ENCODE measurements at places on chromosomes 12 and 14. TPM values are rescaled to one million over a fixed set of nuclear protein-coding genes. Genes with fewer than 3 reads are reported as not detected.

GRCh38 chr12:122891661-122892525 is 4.0 kb downstream of the VPS37B start:
- peak; percentile 79 for DNase-seq

DNA sequence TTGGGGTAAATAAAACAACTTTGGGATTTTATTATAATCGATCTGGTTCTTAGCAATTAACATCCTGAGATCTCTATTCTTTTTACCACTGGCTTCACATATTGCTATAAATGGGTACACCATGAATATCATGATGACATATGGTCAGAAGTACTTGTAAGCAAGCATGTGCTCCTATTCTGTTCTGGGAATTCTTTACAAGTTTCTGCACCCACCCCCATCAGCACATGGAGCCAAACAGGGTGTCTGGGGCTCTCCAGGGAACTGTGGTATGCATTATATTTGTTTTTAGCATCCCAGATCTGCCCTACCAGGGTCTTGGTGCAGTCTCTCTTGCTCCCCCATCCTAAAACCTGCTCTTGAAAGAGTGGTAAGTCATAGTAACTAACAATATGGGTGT is 31.3 kb downstream of the DMAC2L start:
- no peak for DNase-seq

DNA sequence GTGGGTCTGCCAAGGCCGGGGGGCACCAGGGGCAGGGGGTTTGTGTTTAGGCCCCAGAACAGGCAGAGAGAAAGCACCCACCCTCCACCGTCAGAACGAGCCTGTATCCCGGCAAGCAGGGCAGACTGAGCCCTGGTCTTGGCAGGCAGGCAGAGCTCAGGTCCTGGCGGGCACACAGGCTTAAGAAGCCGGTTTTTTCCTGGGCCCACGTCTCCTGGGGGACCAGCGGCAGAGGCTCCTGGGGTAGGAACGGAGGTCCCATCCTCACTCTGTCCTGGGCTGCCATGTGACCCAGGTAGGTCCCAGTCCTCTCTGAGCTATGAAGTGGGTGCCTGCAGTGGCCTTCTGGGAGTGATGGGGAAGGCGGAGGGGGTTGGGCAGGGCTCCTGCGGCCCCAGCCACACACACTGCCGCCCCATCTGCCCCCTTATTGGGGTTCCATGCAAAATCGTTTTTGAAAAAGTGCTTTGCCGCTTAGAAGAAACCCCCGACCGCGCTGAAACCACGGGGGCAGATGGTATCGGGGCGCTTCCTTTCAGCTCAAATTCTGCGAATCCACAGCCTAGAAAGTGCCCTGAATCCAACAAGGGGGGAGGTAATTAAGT is 24.2 kb downstream of the SH2B3 start:
- DNase-seq, result no peak

DNA sequence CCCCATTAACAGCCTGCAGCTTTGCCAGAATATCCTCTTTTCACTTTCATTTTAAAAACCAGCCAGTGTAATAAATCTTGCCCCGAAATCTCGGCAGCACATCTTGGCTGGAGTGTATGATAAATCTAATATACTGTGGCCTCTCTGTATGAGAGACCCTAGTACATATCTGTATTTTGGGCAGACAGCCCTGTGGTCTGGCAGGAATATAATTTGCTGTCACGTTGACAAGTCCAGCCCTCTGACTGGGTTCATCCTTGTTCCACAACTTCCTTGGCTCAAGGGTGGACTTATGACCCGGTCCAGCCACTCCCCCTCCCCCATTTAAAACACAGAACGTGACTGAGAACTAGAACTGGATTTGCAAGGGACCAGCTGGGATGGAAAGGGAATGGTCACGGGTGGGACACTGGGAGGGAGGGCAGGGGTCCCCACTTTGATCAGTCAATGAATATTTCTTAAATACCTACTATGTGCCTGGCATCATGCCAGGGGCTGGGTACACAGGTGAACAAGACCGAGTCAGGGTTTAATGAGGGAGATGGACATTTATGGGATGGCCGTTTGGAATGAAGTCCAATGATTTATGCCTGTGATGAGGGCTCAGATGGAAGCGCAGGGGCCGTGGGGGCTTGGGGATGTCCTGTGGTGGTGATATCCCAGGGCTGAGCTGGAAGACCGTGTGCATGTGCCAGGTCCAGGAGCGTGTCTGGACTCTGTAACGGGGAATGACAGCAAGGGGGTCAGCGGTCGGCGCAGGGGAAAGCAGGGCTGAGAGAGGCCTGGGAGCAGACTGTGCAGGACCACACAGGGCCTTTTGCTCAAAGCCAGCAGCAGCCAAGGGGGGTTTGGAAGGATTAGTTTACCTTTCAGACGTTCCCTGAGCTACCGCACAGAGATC is 190.5 kb downstream of the PHETA1 start:
- no peak for DNase-seq

The PSMB5 gene
- total RNA-seq, result 366 TPM

DNA sequence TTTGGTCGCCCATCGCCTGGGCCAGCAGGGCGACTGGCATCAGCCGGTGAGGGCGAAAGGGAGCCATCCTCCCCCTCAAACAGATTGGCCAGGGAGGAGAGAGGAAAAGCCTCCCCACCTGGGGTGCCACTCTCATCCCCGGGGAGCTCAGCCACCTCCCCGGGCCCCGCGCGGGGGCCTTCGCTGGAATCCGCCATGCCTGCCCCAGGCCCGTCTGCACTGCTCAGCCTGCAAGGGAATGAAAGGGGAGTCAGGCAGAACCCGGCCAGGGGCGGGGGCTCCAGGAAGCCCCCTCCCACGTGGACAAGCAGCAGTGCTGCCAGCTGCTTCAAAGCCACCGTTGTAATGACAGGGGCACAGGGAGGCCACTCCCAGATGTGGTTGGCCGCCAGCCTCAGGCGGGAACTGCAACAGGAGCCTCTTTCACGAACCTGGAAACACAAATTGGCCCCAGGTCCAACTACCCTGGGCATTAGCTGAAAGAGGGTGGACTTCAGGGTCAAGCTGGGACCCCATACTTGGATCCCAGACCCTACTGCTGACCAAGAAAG is 18.5 kb downstream of the TRPV4 start:
- DNase-seq, result no peak

- no peak for DNase-seq
Measured at GRCh38 chr12:9351136-9351535, 142.9 kb upstream of the PZP start.

The CLEC4E gene
- not detected for total RNA-seq

- DNase-seq, result no peak
Measured at GRCh38 chr14:21933681-21934080, 260.1 kb upstream of the OR4E1 start.

GRCh38 chr12:116037941-116038837 is 239.3 kb downstream of the MED13L start:
- DNase-seq, result no peak

DNA sequence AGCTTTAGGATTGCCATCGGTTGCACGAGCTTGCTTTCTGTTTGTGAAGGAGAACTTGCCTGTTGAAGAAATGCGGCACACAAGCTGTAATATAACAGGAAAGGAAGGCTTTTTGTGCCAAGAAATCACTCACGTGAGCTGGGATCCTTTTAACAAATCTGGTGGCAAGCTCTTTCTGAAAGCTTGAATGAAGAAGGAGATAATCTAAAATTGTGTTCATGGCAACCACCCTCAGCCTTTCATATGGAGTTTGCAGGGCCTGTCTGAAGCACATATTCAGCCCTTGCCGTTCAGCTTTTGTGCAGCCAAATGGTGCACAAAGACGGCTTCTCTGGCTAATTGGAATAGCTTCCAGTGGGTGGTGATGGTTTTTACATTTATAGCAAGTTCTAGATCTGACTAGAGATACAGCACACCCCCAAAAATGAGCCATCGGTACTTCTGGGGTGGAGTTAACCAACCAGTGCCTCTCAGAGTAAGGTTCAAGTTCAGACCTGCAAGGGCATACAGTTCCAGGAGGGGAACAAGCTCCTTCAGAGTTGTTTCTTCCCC is 107.4 kb downstream of the AEBP2 start:
- DNase-seq, result no peak

DNA sequence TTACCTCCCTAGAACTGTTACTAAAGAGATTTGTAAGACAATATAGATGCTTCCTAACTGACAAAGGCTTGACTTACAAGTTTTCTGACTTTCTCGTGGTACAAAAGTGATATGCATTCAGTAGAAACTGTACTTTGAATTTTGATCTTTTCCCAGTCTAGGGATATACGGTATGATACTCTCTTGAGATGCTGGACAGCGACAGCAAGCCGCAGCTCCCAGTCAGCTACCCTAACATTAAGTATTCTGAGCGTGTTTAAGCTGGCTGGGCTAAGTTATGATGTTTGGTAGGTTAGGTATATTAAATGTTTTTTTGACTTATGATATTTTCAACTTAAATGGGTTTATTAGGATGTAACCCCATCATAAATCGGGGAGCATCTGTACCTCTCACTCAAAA is 55.2 kb upstream of the CDKL1 start:
- DNase-seq, result no peak

GRCh38 chr14:71244341-71244740 is 337.1 kb downstream of the PCNX1 start:
- DNase-seq, result no peak

Measured in HT1080 (cell line).